Natural killer cell treated with Interleukin-12 subunit alpha and Interleukin-12 subunit beta and Interleukin-15 and Interleukin-18, amount 100 ng/mL, for 72 hours (primary cell): ENCODE measurements at places on chromosomes 7 and 10. TPM values are rescaled to one million over a fixed set of nuclear protein-coding genes. Genes with fewer than 3 reads are reported as not detected.

DNA sequence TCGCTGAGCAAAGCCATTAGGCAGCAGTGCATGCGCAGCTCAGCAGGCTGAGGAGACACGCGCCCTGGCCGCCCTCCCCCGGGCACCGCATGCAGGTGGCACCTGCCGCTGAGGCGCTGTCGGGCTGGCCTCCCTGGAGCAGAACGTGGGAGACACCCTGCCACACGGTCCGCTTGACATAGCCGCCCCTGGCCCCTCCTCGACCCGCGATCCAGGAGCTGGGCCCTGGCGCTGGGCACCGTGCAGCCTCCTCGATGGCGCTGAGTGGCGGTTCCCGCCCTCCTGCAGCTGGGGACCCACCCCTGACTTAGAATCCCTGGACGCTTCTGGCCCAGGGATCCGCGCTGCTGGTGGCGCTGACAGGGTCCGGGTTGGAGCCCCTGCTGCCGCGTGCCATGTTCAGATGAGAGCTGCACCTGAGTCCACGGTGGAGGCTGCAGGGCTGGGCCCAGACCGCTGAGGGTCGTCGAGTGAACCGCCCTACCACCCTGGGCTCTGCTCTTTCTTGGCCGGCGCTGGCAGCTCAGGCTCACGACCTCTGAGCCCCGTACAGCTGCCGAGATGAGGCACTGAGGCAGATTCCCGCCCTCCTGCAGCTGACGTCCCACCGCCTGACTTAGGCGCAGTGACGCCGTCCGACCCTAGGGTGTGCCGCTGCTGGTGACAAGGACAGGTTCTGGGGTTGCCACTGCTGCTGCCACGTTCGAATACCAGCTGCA is 116.8 kb downstream of the OR13A1 start:
- H3K27ac ChIP-seq: no peak overlapping the region
- H3K27me3 ChIP-seq: peaks cover 5% of the 10 kb centered on the region
- DNase-seq: no peak
- H3K4me3 ChIP-seq: no peak overlapping the region
- H3K36me3 ChIP-seq: no peaks in the 10 kb centered on the region

- no peak overlapping the region for H3K4me3 ChIP-seq
- H3K27me3 ChIP-seq: no peaks in the 10 kb centered on the region
- H3K27ac ChIP-seq: no peak overlapping the region
- peaks cover 5% of the 10 kb centered on the region for H3K36me3 ChIP-seq
Measured at GRCh38 chr7:102248456-102249395, 37.9 kb upstream of the SH2B2 start.

DNA sequence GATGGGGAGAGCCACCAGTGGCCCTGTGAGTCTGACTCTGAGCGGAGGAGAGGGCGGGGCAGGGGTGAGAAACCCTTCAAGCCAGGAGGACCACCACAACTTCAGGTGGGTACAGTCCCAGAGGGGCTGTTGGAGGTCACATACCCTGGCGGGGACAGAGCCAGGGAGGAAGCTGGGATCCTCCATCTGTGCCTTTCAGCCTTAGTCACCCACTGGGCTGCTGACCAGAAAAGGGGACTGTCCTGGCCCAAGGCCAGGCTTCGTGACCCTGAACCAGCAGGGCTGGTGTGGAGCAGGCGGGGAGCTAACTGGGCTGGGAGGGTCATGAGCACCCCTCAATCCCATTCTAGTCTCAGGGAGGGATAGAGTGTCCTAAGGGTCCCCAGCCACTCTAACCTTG is 1.5 kb upstream of the CALHM3 start:
- no peak for DNase-seq
- no peaks in the 10 kb centered on the region for H3K36me3 ChIP-seq
- H3K4me1 ChIP-seq: no peaks in the 10 kb centered on the region
- H3K4me3 ChIP-seq: no peak overlapping the region
- peak overlapping the region; percentile 45 for H3K27ac ChIP-seq

- H3K4me3 ChIP-seq: peak overlapping the region; percentile 87
- H3K4me1 ChIP-seq: peaks cover 60% of the 10 kb centered on the region
- DNase-seq: peak; percentile 99
- no peaks in the 10 kb centered on the region for H3K36me3 ChIP-seq
Measured at GRCh38 chr10:72297281-72297804, 23.6 kb downstream of the DDIT4 start.

DNA sequence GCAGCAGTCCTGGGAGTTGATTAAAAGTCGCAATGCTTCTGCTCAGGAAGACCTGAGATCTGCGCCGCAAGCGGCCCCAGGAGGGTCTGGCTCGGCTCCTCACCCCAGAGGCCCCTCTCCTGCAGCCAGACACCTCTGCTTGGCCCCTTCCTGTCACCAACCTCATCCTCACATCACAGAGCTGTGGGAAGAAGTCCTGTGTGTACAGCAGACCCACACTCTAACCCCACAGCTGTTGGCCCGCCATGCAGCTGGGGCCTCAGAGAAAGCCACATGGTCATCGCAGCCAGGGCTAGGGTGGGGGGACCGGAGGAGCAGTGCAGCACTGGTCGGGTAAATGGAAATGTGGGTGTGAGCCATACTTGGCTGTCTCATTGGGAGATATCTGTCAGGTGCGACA is 97.7 kb downstream of the RGS10 start:
- no peak overlapping the region for H3K27ac ChIP-seq
- peaks cover 4% of the 10 kb centered on the region for H3K4me1 ChIP-seq
- peak; percentile 39 for DNase-seq
- H3K36me3 ChIP-seq: no peaks in the 10 kb centered on the region
- H3K4me3 ChIP-seq: no peak overlapping the region

EPHB6 gene
- total RNA-seq: 0.64 TPM

- H3K36me3 ChIP-seq: peaks cover 8% of the 10 kb centered on the region
- H3K27me3 ChIP-seq: peaks cover 8% of the 10 kb centered on the region
- H3K4me1 ChIP-seq: peaks cover 28% of the 10 kb centered on the region
- H3K27ac ChIP-seq: peak overlapping the region; percentile 45
- DNase-seq: peak; percentile 79
Measured at GRCh38 chr10:22325272-22326144, 4.6 kb downstream of the BMI1 start.

STRIP2 gene
- total RNA-seq: 11.3 TPM

CYP2E1 gene
- 0.71 TPM for total RNA-seq

- H3K36me3 ChIP-seq: peaks cover 6% of the 10 kb centered on the region
- no peak overlapping the region for H3K27ac ChIP-seq
- DNase-seq: no peak
- no peak overlapping the region for H3K4me3 ChIP-seq
Measured at GRCh38 chr7:95579318-95579717, 17.0 kb downstream of the PDK4 start.

CFTR gene
- total RNA-seq: not detected

OR2A1 gene
- total RNA-seq: not detected

CPXM2 gene
- total RNA-seq: not detected

DNA sequence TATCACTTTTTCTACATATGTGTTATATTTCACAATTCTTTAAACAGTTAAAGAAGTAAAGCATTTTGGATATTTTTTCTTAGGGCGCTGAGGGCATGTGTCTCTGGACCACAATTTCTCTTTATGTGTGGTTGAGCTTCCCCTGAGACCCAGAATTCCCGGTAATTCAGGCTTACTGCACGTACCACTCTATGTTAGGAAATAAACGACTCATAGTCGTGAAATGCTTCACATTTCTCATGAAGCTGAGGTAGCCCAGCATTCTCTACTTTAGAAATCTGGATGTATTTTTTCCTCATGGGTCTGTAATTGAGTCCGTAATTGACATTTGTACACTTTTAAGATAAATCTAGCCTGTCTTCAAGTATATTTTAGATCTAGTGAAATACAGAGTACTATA is 170.6 kb downstream of the FZD1 start:
- no peaks in the 10 kb centered on the region for H3K27me3 ChIP-seq
- H3K4me3 ChIP-seq: no peak overlapping the region
- no peak for DNase-seq
- no peaks in the 10 kb centered on the region for H3K4me1 ChIP-seq

AKR1C2 gene
- not detected for total RNA-seq

PNLIPRP1 gene
- not detected for total RNA-seq

ZNF425 gene
- total RNA-seq: 0.39 TPM

DNA sequence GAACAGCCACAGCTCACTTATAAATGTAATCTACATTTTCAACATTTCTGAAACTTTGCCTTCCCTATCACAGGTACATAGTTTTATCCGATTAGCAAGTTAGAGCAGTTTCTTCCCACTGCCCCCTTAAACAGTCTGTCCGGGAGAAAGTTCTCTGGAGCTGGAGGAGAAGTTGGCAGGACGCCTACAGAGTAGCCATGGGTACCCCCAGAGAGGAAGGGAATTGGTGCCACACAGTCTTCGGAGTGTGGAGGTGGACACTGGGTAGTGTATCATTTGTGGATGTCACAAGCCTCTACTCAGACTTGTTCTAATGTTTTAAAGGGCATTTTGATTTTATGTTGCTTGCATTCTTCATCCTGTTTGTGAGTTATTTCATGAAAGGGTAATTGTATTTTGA is 39.0 kb downstream of the TAF3 start:
- H3K27me3 ChIP-seq: no peaks in the 10 kb centered on the region
- H3K27ac ChIP-seq: no peak overlapping the region
- H3K4me1 ChIP-seq: peaks cover 23% of the 10 kb centered on the region
- no peak overlapping the region for H3K4me3 ChIP-seq
- peaks cover 14% of the 10 kb centered on the region for H3K36me3 ChIP-seq

DNA sequence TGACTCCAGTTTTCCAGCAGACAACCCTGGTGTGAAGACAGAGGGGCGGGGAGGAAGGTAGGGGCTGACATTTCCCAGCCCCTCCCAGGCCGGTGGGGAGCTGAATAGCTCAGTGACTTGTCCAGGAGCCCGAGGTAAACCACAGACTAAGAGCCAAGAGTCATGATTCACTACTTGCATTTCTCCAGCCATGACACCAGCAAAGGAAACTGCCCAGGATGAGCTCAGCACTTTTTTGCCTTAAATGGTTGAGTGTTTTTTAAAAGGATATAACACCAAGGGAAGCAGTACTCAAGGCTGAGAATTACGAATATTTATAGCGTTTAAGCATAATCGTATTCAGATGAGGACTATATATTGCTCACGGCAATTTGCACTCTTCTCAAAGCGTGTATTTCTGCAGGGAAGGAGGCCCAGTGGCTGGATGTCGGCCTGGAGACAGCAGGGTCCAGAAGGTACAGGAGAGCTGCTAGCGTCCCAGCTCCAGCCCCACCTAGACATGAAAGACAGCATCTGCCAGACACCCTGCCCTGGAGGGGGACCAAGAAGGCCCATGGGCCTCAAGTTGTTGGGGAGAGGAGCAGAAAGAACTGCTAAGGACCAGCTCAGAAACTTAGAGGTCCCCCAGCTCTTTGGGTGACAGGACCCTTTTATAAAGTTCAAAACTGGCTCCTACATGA is 141.4 kb downstream of the GRID1 start:
- no peak for DNase-seq
- no peaks in the 10 kb centered on the region for H3K27me3 ChIP-seq
- no peak overlapping the region for H3K4me3 ChIP-seq
- no peaks in the 10 kb centered on the region for H3K4me1 ChIP-seq
- H3K36me3 ChIP-seq: no peaks in the 10 kb centered on the region

DNA sequence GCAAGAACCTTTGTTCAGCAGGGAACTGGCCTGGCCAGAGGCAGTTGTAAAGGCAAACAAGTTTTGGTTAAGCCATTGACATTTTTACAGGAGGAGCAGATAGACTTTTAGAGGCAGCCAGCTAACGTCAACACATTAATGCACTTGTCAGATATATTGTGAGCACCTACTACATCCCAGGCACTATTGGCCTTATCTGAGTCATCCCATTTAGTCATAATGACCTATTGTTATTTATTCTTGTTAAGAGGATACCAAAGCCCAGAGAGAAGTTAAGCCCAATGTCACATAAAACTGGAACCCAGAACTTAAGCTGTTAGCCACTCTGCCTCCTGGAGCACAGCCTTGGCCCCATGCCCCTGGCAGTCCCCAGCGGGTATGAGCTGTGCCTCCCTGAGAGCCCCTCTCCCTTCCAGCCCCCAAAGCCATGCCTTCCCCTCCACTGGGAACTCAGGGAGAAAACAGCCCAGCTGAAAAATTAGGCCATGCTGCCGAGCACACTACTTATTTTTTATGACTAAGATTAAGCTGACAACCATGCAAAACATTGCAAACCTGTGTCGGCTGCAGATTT is 32.7 kb upstream of the TRIM8 start:
- peaks cover 4% of the 10 kb centered on the region for H3K4me1 ChIP-seq
- DNase-seq: no peak
- H3K27ac ChIP-seq: no peak overlapping the region
- H3K27me3 ChIP-seq: no peaks in the 10 kb centered on the region

DNA sequence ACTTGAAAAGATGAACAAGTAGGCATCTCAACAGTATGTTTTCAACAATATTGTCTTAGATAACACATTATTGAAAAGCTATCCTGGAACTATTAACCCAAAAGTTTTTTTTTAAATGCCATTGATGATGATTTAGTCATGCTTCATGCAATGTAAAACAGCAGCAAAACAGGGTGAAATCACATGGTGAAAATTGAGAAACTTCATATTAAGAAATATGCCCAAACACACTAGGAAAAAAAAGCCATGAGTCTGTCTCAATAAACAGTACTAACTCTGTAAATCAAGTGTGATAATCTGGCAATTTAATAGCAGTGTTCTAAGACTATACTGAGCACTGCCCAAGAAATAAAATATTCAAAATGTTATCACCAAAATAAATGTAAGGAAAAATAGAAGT is 613.1 kb downstream of the KCNMA1 start:
- no peak overlapping the region for H3K27ac ChIP-seq
- H3K4me3 ChIP-seq: no peak overlapping the region
- DNase-seq: no peak
- no peaks in the 10 kb centered on the region for H3K36me3 ChIP-seq

HOXA13 gene
- total RNA-seq: not detected

DNA sequence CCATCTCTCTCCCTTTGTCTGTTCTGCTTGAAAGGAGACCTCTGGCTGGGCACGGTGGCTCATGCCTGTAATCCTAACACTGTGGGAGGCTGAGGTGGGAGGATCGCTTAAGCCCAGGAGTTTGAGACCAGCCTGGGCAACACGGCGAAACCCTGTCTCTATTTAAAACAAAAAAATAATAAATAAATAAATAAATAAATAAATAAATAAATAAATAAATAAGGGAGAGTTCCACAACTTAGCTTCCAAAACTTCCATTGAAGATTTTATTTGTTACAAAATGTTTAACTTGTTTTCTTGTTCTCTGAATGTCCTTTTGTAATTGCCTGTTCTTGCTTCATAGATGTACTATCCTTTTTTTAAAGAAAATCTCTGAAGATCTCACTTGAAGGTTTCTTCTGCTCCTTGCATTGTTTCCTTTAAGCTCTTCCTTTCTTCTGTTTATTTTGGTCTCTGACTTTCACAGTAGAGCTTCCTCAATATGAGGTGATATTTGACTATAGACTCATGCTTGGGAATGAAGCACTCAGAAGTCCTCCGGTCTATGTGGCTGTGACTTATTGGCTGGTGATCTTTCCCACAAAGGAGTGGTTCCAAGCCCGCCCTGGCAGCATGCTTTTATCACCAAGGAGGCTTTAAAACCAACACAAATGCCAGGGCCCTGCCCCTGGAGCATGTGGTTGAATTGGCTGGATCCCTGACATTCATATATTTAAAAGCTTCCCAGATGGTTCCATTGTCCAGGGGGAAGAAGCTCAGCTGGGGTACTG is 18.1 kb upstream of the NPTX2 start:
- H3K27ac ChIP-seq: no peak overlapping the region
- H3K4me1 ChIP-seq: no peaks in the 10 kb centered on the region
- H3K27me3 ChIP-seq: peaks cover 13% of the 10 kb centered on the region
- DNase-seq: no peak

- H3K27ac ChIP-seq: no peak overlapping the region
- H3K4me1 ChIP-seq: peaks cover 3% of the 10 kb centered on the region
- H3K36me3 ChIP-seq: no peaks in the 10 kb centered on the region
Measured at GRCh38 chr10:59625721-59626522, 83.7 kb downstream of the SLC16A9 start.
